ENCODE measurements at places on chromosomes 13 and 19.

DNA sequence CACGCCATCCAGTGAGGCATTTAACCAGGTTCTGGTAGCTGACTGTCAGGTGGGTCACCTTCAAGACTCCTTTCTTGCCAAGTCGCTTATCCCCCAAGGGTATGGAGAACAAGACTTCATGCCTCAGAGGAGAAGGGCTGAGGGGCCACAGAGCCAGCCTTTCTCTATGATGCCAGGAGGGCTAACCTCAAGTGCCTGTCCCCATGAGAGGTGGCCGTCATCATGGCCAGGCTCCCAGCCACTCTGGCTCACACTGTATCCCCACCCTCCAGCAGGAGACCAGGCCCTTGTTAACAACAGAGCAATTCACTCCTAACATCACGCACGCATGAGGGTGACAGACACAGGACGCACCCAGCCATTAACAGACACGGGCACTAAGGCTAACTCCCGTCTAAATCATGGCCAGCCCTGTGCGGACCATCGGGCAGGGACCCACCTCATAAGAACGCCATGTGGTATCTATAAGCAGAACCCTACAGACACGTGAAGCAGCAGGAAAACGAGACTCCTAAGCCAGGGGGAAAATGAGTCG lies 38.6 kb upstream of the ISYNA1 start:
- no peak for DNase-seq

DNA sequence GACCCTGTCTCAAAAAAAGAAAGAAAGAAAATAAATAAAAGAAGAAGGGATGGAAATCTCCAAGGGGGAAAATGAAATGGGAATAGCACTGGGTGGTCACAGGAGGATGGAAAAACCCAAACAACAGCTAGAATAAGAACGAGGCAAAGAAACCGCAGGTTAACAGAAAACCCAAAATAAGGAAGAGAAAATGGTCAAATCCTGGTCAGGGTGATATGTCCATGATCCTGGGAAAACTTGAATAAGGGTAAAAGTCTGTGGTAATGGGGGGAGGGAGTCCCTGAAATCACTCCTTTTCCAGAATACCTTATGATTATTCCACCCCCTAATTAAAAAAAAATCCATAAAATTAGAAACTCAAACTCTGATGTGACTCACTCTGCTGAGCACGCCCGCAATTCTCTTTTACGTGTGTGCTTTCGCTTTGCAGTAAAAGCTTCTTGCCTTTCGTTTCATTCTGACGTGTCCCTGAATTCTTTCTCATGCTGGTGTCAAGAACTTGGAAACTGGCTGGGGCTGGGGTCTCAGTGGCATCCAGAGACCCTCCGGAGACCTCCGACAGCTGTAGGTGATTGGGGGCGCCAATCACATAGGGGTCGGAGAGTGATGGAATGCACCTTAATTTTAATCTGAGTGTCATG lies 4.3 kb upstream of the NAXD start:
- no peak for DNase-seq

DNA sequence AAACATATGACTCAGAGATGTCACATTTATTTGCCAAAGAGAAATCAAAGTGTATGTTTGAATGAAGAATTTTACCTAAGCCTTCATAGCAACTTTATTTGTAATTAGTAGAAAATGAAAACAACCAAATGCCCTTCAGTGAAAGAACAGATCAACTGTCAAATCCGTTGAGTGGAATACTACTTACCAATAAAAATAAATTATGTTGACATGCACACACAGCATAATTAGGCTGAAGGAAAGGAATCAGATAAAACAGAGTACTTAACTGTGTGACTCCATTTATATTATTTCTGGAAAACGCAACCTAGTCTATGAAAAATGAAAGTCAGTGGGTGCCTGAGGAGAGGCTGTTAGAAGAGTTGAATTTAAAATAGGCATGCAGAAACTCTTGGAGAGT lies 1034.6 kb upstream of the PCDH9 start:
- DNase-seq: no peak

GRCh38 chr13:50073340-50073739 lies 58.1 kb downstream of the KCNRG start:
- no peak for DNase-seq

All from stimulated activated CD4-positive, alpha-beta T cell treated with anti-CD3 and anti-CD28 coated beads, Interleukin-15, amount 100 ng/mL, for 1 hour (primary cell).